Bronchial smooth muscle cell (primary cell): ENCODE measurements at places on chromosomes 11 and 22. TPM values are rescaled to one million over a fixed set of nuclear protein-coding genes. Genes with fewer than 3 reads are reported as not detected.

Gene ANKK1
- under 0.01 and 0.17 TPM in 2 replicates for total RNA-seq

Gene CRKL
- 20.8 and 24.0 TPM in 2 replicates for total RNA-seq

Gene FAM227A
- 1.1 and 2.5 TPM in 2 replicates for total RNA-seq

Gene MPZL2
- under 0.01 and 0.17 TPM in 2 replicates for total RNA-seq

Gene OR52E8
- not detected in 2 replicates for total RNA-seq

Gene MYEOV
- total RNA-seq: 1.4 and 4.9 TPM in 2 replicates

Gene MYRF
- 0.09 and 0.16 TPM in 2 replicates for total RNA-seq

Gene CD3D
- total RNA-seq: not detected in 2 replicates

Gene ADORA2A
- total RNA-seq: 0.34 and 0.63 TPM in 2 replicates

Gene PLEKHA7
- under 0.01 and 0.17 TPM in 2 replicates for total RNA-seq

Gene HMOX1
- total RNA-seq: 202 and 240 TPM in 2 replicates

Gene SHISAL1
- total RNA-seq: 1.6 and 5.8 TPM in 2 replicates

Gene PANX3
- total RNA-seq: not detected in 2 replicates

Gene TRIM51
- total RNA-seq: not detected in 2 replicates

Gene KRTAP5-1
- not detected in 2 replicates for total RNA-seq

Gene MFNG
- not detected in 2 replicates for total RNA-seq

Gene CSF2RB
- total RNA-seq: under 0.01 TPM in 1 of 2 replicates, not detected in the other

Gene FDXACB1
- 1.6 and 1.9 TPM in 2 replicates for total RNA-seq

Gene MN1
- 4.6 and 9.3 TPM in 2 replicates for total RNA-seq

Gene OR51B5
- total RNA-seq: 0.26 and 0.32 TPM in 2 replicates

Gene SYT9
- total RNA-seq: not detected in 2 replicates

Gene SERPING1
- total RNA-seq: 5.5 and 7.6 TPM in 2 replicates

Gene THRSP
- total RNA-seq: 0.09 TPM in 1 of 2 replicates, not detected in the other

Gene LIF
- 12.8 and 33.7 TPM in 2 replicates for total RNA-seq

Gene MS4A12
- not detected in 2 replicates for total RNA-seq

Gene MUC5B
- total RNA-seq: not detected in 2 replicates

Gene GGTLC2
- not detected in 2 replicates for total RNA-seq

Gene CRYBB2
- not detected in 2 replicates for total RNA-seq

Gene RASD2
- total RNA-seq: 0.95 TPM in 1 of 2 replicates, not detected in the other

Gene GSTT2B
- 1.4 and 3.2 TPM in 2 replicates for total RNA-seq

Gene LARGE2
- total RNA-seq: under 0.01 TPM in 1 of 2 replicates, not detected in the other
